ENCODE measurements at places on chromosomes 5 and 9. TPM values are rescaled to one million over a fixed set of nuclear protein-coding genes. Genes with fewer than 3 reads are reported as not detected.

The ARHGEF28 gene
- polyA plus RNA-seq, result not detected

DNA sequence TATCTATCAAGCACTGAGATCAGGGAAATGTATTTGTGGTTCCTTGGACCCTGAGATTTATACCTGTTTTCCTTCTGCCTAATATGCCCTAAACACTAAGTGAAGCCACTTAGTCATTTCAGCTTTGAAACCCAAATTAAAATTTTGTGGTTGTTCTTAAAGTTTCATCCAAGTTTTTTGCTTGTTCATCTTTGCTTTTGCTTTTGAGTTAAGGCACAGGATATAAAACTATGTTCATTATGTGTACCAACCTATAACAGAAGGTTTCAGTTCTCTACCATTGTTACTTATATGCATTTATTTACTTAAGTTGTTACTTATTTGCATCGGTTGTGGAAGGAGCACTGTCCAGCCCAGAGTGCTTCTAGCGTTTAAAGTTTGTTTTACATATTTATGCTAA, 382.3 kb downstream of the PTPRD start:
- no peak for DNase-seq

DNA sequence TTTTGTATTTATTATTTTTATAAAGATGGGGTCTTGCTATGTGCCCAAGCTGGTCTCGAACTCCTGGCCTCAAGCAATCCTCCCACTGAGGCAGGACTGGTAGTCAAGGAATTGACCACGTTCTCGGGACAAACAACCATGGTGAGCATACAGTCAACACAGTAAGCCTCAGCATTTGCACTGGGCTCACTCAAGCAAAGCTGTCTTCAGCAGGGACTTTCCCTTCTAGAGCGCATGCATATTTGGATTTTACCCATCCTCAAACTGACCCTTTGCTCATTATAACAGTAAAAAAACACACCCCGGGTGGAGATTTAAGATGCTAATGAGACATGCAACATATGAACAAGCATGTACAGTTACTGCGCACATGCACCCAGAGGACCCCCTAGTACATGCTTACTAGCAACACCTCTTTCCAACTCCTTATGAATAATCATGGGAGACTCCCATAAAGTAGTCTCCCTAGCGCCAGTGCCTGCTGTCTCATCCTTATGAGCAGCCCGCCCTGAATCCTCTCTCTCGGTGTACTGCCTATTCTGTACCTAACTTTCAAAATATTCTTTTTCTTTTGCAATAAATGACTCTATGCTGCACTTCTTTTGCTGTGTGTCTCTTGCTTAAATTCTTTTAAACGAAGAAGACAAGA, 41.5 kb downstream of the C5orf22 start:
- DNase-seq, result no peak

The FBN2 gene
- polyA plus RNA-seq, result 0.85 TPM
